Mesothelial cell of epicardium (in vitro differentiated cells): ENCODE measurements at places on chromosomes 1 and 21. TPM values are rescaled to one million over a fixed set of nuclear protein-coding genes. Genes with fewer than 3 reads are reported as not detected.
A peak's percentile ranks its signal among the peaks of the same experiment; 100 is the strongest.

Gene IL10RB
- total RNA-seq = 17.2 to 19.2 TPM (median 19.1 TPM) in 3 replicates

Gene MTARC1
- 10.8 to 12.1 TPM (median 11.9 TPM) in 3 replicates for total RNA-seq

Gene MSH4
- 0.27 to 0.29 TPM (median 0.27 TPM) in 3 replicates for total RNA-seq

Gene VSIG8
- total RNA-seq = not detected in 3 replicates

Gene NTNG1
- 0.70 to 0.83 TPM (median 0.73 TPM) in 3 replicates for total RNA-seq

Gene CDA
- 0.64 to 1.5 TPM (median 0.94 TPM) in 3 replicates for total RNA-seq

GRCh38 chr1:198763298-198763714 lies 124.5 kb downstream of the PTPRC start:
- H3K27ac ChIP-seq = no peak overlapping the region
- H3K36me3 ChIP-seq = no peaks in the 10 kb centered on the region
- DNase-seq = no peak
- H3K4me3 ChIP-seq = no peak overlapping the region
- peaks cover 13% of the 10 kb centered on the region for H3K4me1 ChIP-seq

GRCh38 chr1:39617488-39618049 lies 21.9 kb downstream of the HEYL start:
- DNase-seq = no peak
- H3K4me3 ChIP-seq = no peak overlapping the region
- H3K4me1 ChIP-seq = no peaks in the 10 kb centered on the region
- no peaks in the 10 kb centered on the region for H3K36me3 ChIP-seq

DNA sequence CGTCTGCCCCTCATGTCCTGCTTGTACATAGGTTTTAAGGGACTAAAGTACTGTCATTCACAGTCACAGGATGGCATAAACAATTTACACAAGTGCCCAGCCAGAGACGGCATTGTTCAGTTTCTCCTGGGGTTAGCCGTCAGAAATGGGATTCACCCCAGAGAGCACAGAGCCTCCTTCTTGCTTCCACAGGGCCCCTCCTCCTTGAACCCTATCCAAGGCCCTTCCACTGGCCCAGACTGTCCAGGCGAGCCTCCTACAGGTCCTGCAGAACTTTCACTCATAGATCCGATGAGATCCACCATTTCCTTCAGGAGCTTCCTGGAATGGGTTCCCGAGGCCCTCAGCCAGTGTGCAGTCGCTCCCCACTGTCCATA lies 10.0 kb downstream of the AVPR1B start:
- H3K4me3 ChIP-seq = no peak overlapping the region
- H3K27ac ChIP-seq = no peak overlapping the region
- peaks cover 6% of the 10 kb centered on the region for H3K4me1 ChIP-seq
- peaks cover 25% of the 10 kb centered on the region for H3K27me3 ChIP-seq
- no peak for DNase-seq
- H3K36me3 ChIP-seq = no peaks in the 10 kb centered on the region

DNA sequence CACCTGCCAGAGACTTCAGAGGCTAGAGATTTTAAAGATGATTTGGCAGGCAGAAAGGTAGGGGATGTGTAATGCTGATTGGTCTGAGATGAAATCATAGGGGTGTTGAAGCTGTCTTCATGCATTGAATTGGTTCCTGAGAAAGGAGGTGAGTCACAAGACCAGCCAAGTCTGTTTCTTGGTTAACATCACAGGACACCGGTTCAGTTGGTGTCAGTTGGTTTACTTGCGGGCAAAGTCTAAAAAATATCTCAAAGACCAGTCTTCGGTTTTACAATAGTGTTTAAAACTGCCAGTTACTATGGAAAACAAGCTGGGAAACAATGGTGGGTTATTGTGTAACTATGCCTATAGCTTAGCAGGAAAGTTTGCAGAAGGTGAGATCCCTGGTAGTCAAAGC lies 305.9 kb downstream of the BARHL2 start:
- no peak overlapping the region for H3K4me3 ChIP-seq
- no peaks in the 10 kb centered on the region for H3K4me1 ChIP-seq
- no peak for DNase-seq
- H3K27me3 ChIP-seq = no peaks in the 10 kb centered on the region

- H3K27me3 ChIP-seq = no peaks in the 10 kb centered on the region
- peaks cover 19% of the 10 kb centered on the region for H3K36me3 ChIP-seq
- H3K27ac ChIP-seq = peak overlapping the region; percentile 86
- H3K4me1 ChIP-seq = peaks cover 41% of the 10 kb centered on the region
Observed at GRCh38 chr1:25904943-25905679, 1.1 kb downstream of the STMN1 start.

DNA sequence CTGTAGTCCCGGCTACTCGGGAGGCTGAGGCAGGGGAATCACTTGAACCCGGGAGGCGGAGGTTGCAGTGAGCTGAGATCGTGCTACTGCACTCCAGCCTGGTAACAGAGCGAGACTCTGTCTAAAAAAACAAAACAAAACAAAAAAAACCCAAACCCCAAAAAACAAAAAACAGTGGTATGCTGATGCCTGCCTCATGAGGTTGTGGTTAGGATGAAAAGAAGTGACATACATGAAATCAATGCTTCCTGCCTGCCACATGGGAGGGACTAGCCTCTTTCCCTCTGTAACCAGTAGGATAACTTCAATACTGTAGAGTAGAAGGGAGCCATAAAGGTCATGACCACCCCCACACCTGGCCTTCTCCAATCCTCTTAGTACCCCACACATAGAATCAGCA lies 55.2 kb downstream of the TENT5C start:
- no peak overlapping the region for H3K27ac ChIP-seq
- H3K36me3 ChIP-seq = no peaks in the 10 kb centered on the region
- H3K4me3 ChIP-seq = no peak overlapping the region
- DNase-seq = no peak
- H3K4me1 ChIP-seq = no peaks in the 10 kb centered on the region

DNA sequence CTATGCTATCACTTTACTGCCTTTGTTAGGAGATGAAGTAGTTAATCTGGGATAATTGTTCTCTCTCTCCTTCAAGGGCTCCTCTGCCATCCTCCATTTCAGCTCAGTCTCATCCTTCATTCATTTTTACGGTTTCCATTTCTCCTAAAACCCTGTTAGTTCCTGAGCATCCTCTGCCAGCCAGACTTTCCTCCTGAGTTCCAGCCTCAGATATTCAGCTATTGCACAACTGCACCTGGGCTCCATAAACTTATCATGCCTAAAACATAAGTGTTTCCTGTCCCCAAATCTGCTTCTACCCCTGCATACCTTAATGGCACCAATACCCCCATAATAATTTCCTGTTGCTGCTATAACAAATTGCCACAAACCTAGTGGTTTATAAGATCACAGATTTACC lies 39.6 kb upstream of the SOX13 start:
- no peaks in the 10 kb centered on the region for H3K27me3 ChIP-seq
- peaks cover 32% of the 10 kb centered on the region for H3K4me1 ChIP-seq
- H3K4me3 ChIP-seq = no peak overlapping the region
- H3K27ac ChIP-seq = no peak overlapping the region
- H3K36me3 ChIP-seq = no peaks in the 10 kb centered on the region

- no peak for DNase-seq
- H3K4me1 ChIP-seq = peaks cover 18% of the 10 kb centered on the region
- peak overlapping the region; percentile 25 for H3K27ac ChIP-seq
- H3K4me3 ChIP-seq = no peak overlapping the region
- no peaks in the 10 kb centered on the region for H3K27me3 ChIP-seq
- H3K36me3 ChIP-seq = no peaks in the 10 kb centered on the region
Observed at GRCh38 chr1:95984798-95985374, 736.7 kb upstream of the PTBP2 start.

- H3K27me3 ChIP-seq = peaks cover 6% of the 10 kb centered on the region
- H3K27ac ChIP-seq = no peak overlapping the region
- H3K4me1 ChIP-seq = peaks cover 20% of the 10 kb centered on the region
- H3K36me3 ChIP-seq = no peaks in the 10 kb centered on the region
Observed at GRCh38 chr1:30855686-30856259, 52.8 kb downstream of the SDC3 start.

DNA sequence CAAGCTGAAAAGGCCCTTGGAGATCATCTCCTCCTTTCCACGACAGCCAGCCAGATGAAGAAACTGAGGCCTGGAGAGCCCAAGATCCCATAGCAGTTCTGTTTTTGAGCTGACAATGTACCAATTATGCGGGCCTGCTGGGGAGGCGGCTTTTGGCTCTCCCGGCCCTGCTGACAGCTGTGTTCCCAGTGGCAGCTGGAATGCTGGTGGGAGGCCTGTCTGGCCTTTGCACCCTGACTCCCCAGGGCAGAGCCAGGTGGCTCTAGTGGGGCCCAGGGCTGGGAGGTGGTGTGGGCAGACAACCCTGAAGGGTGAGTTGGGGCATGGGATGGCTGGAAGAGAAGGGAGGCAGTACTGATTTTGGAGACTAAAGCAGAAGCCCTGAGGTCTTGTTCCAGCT lies 30.7 kb upstream of the WASF2 start:
- peaks cover 71% of the 10 kb centered on the region for H3K4me1 ChIP-seq
- no peaks in the 10 kb centered on the region for H3K36me3 ChIP-seq
- DNase-seq = no peak

GRCh38 chr21:37338671-37339551 lies 27.7 kb upstream of the DYRK1A start:
- DNase-seq = peak; percentile 39
- peaks cover 3% of the 10 kb centered on the region for H3K27me3 ChIP-seq
- no peaks in the 10 kb centered on the region for H3K36me3 ChIP-seq
- H3K27ac ChIP-seq = peak overlapping the region; percentile 90
- peaks cover 38% of the 10 kb centered on the region for H3K4me1 ChIP-seq

- H3K36me3 ChIP-seq = peaks cover 2% of the 10 kb centered on the region
- no peaks in the 10 kb centered on the region for H3K27me3 ChIP-seq
- peak overlapping the region; percentile 81 for H3K27ac ChIP-seq
- H3K4me3 ChIP-seq = no peak overlapping the region
- peaks cover 11% of the 10 kb centered on the region for H3K4me1 ChIP-seq
Observed at GRCh38 chr1:145690587-145691558, 16.3 kb downstream of the PDZK1 start.

GRCh38 chr1:209190591-209191261 lies 392.8 kb upstream of the CAMK1G start:
- no peak overlapping the region for H3K4me3 ChIP-seq
- H3K27me3 ChIP-seq = no peaks in the 10 kb centered on the region
- peak overlapping the region; percentile 55 for H3K27ac ChIP-seq

DNA sequence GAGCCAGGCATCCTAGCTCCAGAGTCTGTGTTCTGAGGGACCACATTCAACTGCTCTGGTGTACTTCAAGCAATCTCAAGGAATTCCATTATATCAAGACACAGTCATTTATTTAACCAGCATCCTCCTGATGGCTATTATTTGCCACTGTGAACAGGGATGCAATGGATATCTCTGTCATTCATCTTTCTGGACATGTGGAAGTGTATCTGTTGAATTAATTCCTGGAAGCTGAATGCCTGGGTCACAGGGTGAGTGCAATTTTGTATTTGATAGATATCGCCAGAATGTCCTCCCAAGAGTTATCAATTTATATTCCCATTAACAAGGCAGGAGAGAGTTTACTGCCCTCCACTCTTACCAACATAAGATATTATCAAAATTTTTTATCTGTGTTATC lies 24.7 kb upstream of the LRP8 start:
- no peak overlapping the region for H3K4me3 ChIP-seq
- H3K4me1 ChIP-seq = peaks cover 10% of the 10 kb centered on the region
- no peaks in the 10 kb centered on the region for H3K27me3 ChIP-seq
- DNase-seq = no peak
- no peak overlapping the region for H3K27ac ChIP-seq
- no peaks in the 10 kb centered on the region for H3K36me3 ChIP-seq

- no peaks in the 10 kb centered on the region for H3K27me3 ChIP-seq
- DNase-seq = peak; percentile 68
- no peaks in the 10 kb centered on the region for H3K4me1 ChIP-seq
- no peak overlapping the region for H3K4me3 ChIP-seq
- no peaks in the 10 kb centered on the region for H3K36me3 ChIP-seq
Observed at GRCh38 chr1:209585672-209586071, 2.2 kb downstream of the CAMK1G start.

DNA sequence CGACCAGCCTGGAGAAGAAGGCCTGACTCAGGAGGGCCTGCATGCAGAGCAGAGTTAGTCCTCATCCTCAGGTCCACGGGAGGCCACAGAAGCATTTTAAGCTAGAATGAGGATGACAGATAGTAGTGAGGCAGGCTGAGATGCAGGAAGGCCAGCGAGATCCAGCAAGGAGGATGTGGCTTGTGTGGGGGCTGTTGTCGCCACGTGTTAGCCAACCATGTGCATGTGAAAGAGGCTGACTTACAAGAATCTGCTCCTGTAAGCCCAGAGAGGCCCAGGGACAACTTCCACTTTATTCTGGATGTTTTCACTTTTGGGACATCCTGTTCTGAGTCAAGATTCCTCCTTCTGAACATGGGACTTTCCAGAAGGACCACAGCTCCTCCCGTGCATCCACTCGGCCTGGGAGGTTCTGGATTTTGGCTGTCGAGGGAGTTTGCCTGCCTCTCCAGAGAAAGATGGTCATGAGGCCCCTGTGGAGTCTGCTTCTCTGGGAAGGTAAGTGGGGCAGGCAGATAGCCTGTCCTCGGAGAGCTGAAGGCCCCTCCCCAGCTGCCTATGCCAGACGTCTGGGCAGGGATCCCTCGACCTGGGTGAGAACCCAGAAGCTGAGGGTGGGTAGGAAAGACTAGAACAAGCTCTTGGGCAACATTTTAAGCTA lies at the start of gene SLAMF8:
Gene SLAMF8, plus strand, starts transcription at position 433 of the 661 bp plus-strand sequence. Its CDS starts 26 bp downstream, at position 459.
- peaks cover 43% of the 10 kb centered on the region for H3K4me1 ChIP-seq
- H3K36me3 ChIP-seq = no peaks in the 10 kb centered on the region
- peaks cover 21% of the 10 kb centered on the region for H3K27me3 ChIP-seq
- no peak for DNase-seq
- H3K4me3 ChIP-seq = no peak within 1 kb of the TSS

DNA sequence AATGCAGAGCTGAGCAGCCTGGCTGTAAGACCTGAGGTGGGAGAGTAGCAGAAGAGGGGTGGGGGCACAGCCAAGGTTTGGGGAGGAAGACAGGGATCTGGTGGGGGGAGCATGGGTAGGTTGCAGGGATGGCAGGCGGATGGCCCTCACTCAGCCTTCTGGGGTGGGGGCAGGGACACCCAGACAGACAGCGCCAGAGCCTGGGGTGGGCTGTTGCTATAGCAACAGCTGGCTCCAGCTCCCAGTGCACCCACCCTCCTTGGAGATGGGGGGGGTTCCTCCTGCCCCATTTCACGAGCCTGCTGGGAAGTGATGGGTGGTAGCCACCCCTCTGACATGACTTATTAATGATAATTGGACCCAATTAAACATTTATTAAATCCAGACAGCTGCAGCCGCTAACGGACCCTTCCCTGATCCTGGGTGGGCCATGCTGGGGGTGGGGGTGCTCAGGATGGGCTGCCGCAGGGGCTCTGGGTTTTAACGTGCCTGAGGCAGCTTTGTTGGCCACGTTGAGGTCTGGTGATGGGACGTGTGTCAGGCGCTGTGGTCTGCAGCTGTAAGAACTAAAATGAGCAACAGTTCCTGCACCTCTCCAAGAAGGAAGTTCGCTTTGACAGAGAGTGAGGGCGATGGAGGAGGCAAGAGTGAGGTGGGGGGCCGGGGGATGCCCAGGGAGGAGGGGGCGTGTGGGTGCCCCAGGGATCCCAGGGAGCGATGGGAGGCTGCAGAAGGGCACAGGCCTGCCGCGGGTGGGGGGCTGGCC lies 19.4 kb downstream of the AGRN start:
- peaks cover 27% of the 10 kb centered on the region for H3K27me3 ChIP-seq
- H3K4me1 ChIP-seq = peaks cover 15% of the 10 kb centered on the region
- H3K4me3 ChIP-seq = peak overlapping the region; percentile 49
- peaks cover 14% of the 10 kb centered on the region for H3K36me3 ChIP-seq
- no peak for DNase-seq

DNA sequence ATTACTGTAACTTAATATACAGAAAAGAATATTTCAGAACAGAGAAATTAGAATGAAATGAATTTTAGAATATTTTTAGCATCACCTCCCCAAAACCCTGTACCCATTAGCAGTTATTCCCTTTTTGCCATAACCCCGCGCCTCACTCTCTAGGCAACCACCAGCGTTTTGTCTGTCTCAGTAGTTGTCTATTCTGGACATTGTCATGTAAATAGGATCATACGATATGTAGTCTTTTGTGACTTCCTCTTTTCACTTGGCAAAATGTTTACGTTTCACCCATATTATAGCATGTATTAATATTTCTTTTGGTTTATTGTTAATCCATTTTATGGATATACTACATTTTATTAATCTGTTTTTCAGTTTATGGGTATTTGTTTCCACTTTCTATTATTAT lies 24.9 kb downstream of the SOAT1 start:
- H3K36me3 ChIP-seq = peaks cover 27% of the 10 kb centered on the region
- H3K4me3 ChIP-seq = no peak overlapping the region
- no peak for DNase-seq
- H3K4me1 ChIP-seq = peaks cover 15% of the 10 kb centered on the region
